ENCODE measurements at places on chromosomes 7 and 10.

DNA sequence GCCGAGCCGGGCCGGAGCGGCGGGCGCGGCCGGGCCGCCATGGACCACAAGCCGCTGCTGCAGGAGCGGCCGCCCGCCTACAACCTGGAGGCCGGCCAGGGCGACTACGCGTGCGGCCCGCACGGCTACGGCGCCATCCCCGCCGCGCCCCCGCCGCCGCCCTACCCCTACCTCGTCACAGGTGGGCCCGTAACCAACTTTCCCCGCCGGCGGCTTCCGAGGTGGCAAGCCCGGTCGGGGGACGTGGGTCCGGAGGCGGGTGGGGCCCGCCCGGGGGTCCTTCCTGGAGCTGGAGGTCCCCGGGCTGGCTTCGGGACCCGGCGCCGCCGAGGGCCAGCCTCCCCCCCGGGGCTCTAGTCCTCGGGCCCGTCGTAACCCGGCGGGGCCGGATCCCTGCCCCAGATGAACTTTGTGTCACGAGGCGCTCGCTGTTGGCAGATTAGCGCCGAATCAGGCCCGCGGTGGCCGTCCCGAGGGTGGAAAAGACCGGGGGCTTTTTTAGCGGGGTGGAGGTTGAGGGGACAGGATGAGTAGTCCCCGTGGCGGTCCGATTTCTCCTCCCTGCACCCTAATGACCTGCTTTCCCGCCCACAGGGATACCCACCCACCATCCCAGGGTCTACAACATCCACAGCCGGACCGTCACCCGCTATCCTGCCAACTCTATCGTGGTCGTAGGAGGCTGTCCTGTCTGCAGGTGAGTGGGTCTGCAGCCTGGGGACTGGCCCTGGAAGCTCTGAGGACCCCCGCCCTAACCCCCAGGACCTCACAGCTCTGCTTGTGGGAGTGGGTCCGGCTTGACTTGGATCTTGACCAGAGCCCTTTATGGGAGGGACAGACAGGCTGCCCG is 496 bp downstream of the BRI3 start:
- no peak for DNase-seq

- no peak for DNase-seq
Observed at GRCh38 chr7:151592868-151593486, 73.3 kb upstream of the RHEB start.

DNA sequence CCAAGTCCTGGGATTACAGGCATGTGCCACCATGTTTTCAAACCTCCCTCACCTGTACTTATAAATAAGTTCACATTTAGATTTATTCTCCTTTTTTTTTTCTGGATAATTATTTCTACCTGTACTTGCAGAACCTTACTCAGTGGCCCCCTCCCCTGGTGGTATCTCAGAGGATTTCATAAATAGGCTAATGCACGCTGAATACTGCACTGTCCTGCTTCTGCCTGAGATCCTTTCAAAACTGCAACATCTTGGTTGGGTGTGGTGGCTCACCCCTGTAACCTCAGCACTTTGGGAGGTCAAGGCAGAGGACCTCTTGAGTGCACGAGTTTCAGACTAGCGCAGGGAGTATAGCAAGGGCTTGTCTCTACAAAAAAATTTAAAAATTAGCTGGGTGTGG is 4.6 kb upstream of the BLVRA start:
- no peak for DNase-seq

- DNase-seq, result no peak
Observed at GRCh38 chr7:100710452-100710851, 4.5 kb downstream of the POP7 start.

DNA sequence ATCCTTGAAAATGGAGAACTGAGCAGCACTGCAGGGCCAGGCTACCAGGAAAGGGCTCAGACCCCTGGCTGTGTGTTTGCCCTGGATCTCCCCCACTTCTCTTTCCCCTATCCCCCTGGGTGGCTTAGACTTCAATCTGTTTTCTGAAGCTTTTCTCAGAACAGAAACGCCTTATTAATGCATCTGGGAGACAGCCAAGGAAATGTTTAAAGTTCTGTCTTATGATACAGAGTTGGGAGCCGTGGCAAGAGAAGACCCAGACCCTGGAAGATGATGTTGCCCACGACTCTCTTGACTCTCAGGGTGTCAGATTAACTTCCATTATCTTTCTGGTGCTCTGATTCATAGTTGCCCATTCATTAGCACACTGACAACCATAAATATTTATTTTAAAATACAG is 107.1 kb downstream of the EBLN1 start:
- DNase-seq, result no peak

- no peak for DNase-seq
Observed at GRCh38 chr10:113550365-113550764, 2.5 kb upstream of the HABP2 start.

DNA sequence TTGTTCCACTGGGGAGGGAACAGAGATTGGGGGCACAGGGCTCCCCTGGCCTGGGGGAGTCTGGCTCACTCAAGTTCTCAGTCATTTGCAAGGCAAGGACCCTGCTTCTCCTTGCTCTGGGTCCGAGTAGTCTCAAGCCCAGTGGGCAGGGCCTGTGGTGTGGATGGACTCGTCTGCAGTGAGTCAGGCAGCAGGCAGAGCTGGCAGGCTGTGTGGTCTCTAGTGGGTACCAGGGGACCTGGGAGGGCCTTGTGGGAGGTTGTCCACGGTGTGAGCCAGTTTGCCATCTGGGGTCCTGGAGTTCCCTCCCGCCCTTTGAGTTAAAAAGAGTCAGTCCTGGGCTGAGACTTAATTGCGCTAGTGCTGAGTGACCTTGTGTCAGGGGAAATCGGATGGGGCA is 8.8 kb upstream of the SH2D4B start:
- DNase-seq, result no peak

GRCh38 chr7:46047581-46047980 is 126.5 kb upstream of the IGFBP3 start:
- DNase-seq, result no peak

GRCh38 chr7:35544028-35544742 is 150.8 kb downstream of the HERPUD2 start:
- no peak for DNase-seq

- no peak for DNase-seq
Observed at GRCh38 chr10:98915911-98916310, 319.7 kb downstream of the HPSE2 start.

DNA sequence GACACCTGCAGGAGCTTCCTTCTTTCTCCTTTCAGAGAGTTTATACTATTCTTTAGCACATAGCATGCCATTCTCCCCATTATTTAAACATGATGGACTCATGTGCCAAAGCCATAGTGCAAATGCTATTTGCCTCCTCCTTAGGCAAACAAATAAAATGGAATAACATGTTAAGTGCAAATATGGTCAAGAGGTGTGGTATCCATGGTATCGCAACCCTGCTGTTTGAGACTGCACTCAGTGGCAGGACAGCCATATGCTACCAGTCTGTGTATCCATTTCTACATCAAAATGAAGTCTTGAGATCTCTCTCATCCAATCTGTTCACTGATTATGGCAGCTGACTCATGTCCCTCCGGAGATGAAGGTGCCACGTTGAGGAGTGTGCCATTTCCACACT is 22.8 kb downstream of the HEPACAM2 start:
- no peak for DNase-seq

DNA sequence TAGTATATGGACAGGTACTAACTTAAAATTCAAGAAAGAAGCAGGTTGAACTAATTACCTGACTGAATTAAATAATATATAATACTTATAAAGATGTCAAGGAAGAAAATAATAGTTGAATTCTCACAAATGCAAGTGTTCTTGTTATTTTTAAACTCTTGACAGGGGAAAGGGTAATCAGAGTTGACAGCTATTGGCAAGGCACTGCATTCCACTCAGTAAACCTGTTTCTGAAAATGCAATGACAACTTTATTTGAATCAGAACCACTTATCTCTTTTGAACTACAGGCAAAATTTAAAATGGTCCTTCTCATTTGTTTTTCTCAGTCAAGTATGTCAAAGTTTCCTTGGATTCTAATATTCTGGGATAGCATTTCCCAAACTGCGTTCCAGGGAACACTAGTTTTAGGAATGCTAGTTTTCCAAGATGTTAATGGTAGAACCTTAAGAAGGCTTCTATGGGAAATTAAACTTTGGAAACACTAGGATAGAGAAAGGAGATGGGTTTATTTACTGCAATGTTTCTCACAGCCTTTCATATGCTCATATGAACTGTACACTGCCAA is 103.7 kb upstream of the LRRN3 start:
- DNase-seq, result no peak

- DNase-seq, result no peak
Observed at GRCh38 chr7:38907066-38907465, 1.9 kb downstream of the VPS41 start.

DNA sequence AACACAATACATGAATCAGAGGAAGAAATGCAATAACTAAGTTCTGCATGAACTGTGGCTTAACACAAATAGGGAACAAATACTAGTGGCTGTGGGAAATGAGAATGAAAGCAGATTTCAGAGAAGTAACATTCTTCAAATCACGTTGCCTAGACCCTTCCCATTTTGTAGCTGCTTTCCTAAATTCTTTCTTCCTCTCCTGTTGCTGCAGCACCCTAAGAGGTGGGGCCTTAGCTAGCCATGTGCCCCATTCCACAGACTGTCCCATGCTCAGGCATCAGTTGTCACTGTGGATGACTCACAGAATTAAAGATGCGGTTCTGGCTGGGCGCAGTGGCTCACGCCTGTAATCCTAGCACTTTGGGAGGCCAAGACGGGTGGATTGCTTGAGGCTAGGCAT is 704.7 kb upstream of the C7orf33 start:
- no peak for DNase-seq

GRCh38 chr7:132117636-132118035 is 458.6 kb downstream of the PLXNA4 start:
- DNase-seq, result no peak

All from CD4-positive, alpha-beta T cell treated with Interleukin-12 subunit alpha and Interleukin-12 subunit beta, for 1 hour (primary cell).